ENCODE measurements at places on chromosomes 6 and 20.

- DNase-seq, result no peak
These were observed 19.0 kb downstream of the CEP250 start for GRCh38 chr20:35474303-35474871.

GRCh38 chr6:44201200-44201599, 15.5 kb upstream of the MYMX start:
- DNase-seq, result no peak

DNA sequence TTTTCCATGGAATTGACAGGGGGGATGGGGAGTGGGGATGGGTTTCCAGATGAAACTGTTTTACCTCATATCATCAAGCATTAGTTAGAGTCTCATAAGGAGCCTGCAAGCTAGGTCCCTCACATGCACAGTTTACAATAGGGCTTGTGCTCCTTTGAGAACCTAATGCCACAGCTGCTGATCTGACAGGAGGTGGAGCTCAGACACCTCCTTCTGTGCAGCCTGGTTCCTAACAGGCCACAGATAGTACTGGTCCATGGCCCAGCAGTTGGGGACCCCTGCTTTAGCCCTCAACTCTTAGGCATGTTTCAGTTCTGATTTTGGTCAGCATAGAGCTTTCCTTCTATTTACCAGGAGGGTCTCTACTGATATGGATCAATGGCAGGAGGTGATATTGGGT, 251.6 kb downstream of the LAMA2 start:
- no peak for DNase-seq

GRCh38 chr6:41429506-41430504, 94.4 kb downstream of the NCR2 start:
- no peak for DNase-seq
